ENCODE measurements at places on chromosomes 13 and 19.

- DNase-seq = no peak
Measured at GRCh38 chr13:58081301-58081820, 449.8 kb downstream of the PCDH17 start.

DNA sequence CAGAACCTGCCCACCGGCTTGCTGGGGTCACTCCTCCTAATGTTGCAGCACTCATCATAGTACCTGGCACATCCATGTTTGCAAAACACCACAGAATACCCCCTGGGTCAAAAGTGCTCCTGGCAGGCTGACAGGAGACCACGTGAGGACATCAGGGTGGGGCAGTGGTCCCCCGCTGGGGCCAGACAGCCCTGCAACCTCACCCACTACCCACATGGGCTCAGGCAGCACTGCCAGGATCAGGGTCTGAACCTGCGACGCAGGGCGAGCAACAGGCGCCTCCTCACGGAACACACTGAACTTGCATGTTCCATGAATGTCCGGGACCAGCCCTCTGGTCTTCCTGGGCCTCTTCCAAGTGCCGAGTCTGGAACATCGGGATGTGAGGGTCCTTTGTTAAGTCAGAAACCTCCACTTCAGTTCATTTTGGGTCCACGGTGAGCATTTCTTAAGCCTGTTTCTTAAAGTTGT, 1.4 kb upstream of the SLC7A9 start:
- no peak for DNase-seq

- no peak for DNase-seq
Measured at GRCh38 chr13:83298617-83299016, 583.7 kb downstream of the SLITRK1 start.

DNA sequence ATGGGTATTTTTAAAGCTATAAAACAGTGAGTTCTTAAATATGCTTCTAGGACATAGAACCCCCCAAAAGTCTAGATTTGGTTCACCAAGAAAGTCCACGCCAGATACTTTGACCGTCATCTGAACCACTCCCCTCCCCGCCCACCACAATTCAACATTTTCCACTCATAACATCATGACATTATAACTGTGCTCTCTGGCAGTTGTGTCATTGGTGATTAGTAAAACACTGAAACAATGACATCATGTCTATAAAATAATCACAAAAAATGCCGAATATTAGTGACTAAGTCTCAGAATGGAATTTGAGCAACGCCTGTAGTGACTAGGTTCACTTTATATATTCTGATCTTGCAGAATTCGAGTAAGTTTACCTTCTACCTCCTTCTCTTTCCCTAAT, 732.3 kb downstream of the FGF9 start:
- DNase-seq = no peak

- peak; percentile 61 for DNase-seq
Measured at GRCh38 chr19:47765523-47766358, 12.8 kb upstream of the SELENOW start.

DNA sequence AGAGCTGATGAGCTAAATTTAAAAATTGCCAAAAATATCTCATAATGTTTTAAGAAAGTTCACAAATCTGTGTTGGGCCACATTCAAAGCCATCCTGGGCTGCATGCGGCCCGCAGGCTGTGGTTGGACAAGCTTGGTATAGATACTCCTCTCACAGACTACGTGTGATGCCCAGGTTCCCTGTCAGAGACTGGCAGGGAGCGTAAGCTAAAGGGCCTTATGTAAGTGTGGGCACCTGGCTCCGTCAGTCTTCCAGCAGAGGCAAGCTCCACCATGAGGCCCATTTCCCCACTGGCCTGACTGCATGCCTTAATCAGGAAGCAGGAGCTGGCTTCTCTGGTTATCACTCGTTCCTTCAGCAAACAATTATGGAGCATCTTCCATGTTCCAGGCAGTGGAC, 200.2 kb downstream of the FOXO1 start:
- DNase-seq = no peak

- no peak for DNase-seq
Measured at GRCh38 chr13:77523386-77523785, 12.1 kb upstream of the SCEL start.

- DNase-seq = no peak
Measured at GRCh38 chr13:112128331-112128610, 61.3 kb downstream of the SOX1 start.

- DNase-seq = no peak
Measured at GRCh38 chr19:54137699-54138488, at the start of gene CNOT3. CNOT3 (plus strand) TSS chr19:54137762; CDS start chr19:54142979, 5,217 bp downstream.

DNA sequence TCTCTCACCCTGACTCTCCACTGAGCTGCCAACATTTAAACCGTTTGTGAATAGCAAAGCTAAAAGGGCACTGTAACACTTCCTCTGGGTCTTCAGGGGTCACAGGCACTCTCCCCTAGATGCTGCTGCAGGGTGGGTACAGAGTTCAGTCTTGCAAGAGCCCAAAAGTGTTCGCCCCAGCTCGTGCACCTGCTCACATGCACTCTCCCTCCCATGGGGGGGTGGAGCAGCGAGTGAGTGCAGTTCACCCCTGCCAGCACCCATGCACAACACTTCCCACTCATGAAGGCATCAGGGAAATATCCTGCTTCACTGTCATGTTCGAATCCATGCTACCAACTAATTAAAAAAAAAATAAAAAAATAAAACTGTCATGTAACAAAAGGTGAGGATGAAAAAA, 950.7 kb upstream of the PRR20A start:
- DNase-seq = no peak

DNA sequence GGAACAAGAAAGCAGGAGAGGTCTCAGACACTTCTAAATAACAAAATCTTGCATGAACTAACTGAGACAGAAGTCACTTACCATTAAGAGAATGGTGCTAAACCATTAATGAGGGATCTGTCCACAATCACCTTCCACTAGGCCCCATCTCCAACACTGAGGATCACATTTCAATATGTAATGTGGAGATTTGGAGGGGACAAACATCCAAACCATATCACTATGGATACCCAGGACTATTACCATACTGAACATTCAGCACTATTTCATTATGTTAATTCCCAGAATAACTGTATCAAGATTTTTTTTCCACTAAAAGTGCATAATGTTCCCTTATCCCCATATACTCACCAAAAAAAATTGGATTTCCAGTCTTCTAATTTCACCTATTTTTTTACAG, 491.8 kb downstream of the LMO7 start:
- no peak for DNase-seq

- peak; percentile 25 for DNase-seq
Measured at GRCh38 chr13:108915095-108915633, 285.8 kb downstream of the MYO16 start.

- DNase-seq = no peak
Measured at GRCh38 chr13:89514534-89515312, 1832.8 kb upstream of the MIR17HG start.

DNA sequence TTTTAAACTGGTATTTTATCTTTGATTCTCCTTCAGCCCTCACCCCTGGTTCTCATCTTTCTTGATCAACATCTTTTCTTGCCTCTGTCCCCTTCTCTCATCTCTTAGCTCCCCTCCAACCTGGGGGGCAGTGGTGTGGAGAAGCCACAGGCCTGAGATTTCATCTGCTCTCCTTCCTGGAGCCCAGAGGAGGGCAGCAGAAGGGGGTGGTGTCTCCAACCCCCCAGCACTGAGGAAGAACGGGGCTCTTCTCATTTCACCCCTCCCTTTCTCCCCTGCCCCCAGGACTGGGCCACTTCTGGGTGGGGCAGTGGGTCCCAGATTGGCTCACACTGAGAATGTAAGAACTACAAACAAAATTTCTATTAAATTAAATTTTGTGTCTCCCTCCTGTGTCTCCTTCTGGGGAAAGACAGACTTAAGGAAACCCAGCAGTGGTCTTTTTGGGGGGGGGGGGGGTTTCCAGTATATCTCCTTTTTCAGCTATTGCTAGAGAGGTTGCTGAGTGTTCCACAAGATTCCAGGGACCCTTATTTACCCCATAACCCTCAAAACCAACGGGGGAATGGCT, 1.5 kb upstream of the RAD23A start:
- no peak for DNase-seq

DNA sequence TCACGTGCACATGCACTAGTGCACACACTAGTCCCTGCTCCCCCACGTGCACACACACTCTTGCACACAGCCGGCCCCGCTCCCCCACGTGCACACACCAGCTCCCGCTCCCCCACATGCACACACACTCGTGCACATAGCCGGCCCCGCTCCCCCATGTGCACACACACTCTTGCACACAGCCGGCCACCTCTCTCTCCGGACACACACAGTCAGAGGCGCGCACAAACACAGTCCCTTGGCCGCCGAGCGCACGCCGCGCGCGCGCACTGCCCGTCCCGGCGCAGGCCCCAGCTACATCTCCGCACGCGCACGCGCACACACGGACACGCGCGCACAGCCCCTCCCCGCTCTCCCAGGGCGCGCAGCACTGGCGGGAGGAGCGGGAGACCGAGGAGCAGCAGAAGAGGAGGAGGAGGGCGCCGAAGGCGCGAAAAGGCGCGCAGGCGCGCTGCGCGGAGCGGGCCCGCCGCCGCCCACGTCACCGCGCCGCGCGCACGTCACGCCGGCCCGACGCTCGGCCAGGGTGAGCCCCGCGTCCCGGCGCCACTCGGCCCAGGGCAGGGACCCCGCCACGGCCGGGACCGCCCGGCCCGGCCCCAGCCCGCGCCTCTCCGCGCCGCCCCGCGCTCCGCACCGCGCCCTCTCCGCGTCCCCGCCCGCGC, at the start of gene TFDP1:
TFDP1 (plus strand) TSS at position 549 of the 665 bp plus-strand sequence. CDS start 1,085 bp downstream, outside the sequence.
- DNase-seq = peak; percentile 43

- no peak for DNase-seq
Measured at GRCh38 chr13:97431171-97431764, 2.7 kb upstream of the RAP2A start.

- DNase-seq = no peak
Measured at GRCh38 chr19:30297969-30298368, 74.2 kb upstream of the ZNF536 start.

- no peak for DNase-seq
Measured at GRCh38 chr13:34250151-34250670, 432.3 kb downstream of the RFC3 start.

DNA sequence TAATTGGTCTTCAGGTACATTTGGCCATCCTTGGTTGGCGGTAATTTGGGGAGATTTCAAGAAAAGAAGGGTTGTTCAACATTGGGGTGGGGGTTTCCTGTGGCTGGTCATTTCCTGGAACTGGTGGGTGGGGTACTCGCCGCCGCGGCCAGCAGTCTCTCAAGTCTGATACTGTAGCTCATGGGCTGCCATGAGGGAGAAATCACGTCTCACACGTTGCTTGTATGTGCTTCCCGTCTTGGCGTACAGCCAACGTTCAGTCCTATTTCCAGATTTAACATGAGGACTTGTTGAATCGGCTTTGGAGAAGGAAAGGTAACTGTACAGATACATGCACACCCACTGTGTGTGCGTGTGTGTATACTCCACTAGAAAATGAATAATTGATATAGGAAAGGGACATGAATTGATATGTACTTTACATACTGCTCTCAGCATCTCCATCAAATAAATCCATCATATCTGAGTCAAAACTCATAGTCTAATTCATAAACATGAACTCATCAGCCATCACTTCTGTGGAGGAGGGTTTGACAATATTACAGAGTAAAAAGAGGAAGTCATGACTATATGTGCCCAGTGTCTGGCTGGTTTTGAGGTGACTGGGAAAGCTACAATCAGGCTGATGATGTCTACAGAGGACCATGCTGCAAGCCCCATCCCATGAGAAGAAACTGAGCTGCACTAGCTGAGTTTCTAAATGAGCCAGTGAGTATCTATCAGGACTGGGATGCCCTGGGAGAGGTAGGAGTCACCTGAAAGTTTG, 418.1 kb downstream of the TSHZ3 start:
- DNase-seq = no peak

GRCh38 chr13:36377826-36378468, 31.8 kb upstream of the SPART start:
- DNase-seq = no peak

DNA sequence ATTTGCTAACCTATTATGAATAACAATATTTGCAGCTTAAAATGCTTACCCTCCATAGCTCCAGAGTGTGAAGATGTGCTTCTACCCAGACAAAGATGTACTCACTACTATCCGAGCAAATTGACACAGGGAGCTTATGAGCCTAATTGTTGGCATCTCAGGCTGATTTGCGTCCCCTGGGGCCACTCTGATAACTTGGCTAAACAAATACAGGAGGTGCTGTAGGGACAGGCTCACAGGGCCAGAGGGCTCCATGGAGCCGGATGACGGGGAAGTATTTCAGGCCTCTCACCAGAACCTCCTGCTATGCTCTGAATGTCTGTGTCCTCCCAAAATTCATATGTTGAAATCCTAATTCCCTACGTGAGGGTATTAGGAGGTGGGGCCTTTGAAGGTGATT, 26.7 kb upstream of the C19orf12 start:
- no peak for DNase-seq

GRCh38 chr19:2528675-2529101, 52.8 kb downstream of the GADD45B start:
- no peak for DNase-seq

GRCh38 chr13:43431841-43432240, 354.9 kb downstream of the ENOX1 start:
- no peak for DNase-seq

GRCh38 chr13:32195713-32196112, 119.5 kb downstream of the ZAR1L start:
- no peak for DNase-seq

DNA sequence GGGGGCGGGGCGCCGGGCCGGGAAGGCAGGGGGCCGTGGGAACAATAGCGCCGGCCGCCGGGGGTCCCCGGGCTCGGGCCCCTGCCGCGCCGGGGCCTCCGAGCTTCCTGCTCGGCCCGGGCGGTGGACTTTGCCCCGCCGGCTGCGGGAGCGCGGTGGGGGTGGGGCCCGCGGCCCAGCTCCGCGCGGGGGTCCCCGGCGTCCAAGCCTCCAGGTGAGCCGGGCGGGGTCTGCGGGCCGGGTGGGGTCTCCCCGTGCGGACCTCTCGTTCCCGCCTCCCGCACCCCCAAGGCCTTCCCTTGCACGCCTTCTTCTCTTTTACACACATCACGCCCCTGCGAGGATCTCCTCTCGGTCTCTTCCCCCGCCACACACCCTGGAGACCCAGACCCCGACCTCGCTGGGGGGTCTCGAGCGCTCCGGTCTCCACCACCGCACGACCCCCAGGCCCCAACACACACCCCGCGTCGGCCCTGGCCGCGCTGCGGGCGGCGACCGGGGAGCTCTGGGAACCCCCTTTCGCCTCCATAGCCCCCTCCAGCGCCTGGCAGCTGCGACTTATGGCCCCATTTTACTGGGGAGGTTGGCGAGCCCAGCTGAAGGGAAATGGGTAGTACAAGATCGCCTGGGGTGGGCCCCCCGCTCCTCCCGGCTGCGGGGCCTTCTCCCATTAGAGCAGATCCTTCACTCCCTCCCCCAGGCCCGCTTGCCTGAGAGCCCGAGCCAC, 711 bp downstream of the CAMSAP3 start:
- no peak for DNase-seq

- no peak for DNase-seq
Measured at GRCh38 chr13:99486996-99487395, 14.3 kb upstream of the TM9SF2 start.

- no peak for DNase-seq
Measured at GRCh38 chr13:41054919-41055619, 6.2 kb upstream of the WBP4 start.

DNA sequence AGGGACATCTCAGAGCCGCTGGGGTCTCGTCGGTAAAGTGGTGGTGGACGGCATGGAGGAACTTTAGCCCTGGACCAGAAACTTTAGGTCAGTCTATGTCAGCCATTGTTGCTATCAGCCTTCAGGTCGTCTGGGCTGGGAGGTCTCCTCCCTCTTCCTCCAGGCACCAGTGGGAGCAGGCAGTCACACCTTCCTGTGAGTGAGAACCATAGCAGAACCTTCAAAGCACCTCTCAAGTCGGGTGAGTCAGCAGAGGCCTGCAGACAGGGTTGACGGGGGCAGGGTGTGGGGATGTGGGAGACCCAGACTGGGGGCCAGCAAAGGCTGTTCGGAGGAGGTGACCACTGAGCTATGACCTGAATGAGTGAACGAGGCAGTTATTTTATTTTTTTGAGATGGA, 15.4 kb upstream of the SBNO2 start:
- no peak for DNase-seq
